ENCODE measurements at places on chromosomes 6 and 20. TPM values are rescaled to one million over a fixed set of nuclear protein-coding genes. Genes with fewer than 3 reads are reported as not detected.
A peak's percentile ranks its signal among the peaks of the same experiment; 100 is the strongest.

- ATAC-seq: peak; percentile 16
Measured at GRCh38 chr6:134424165-134424797, 106.4 kb upstream of the SGK1 start.

GRCh38 chr20:54004445-54004844 lies 65.9 kb downstream of the BCAS1 start:
- ATAC-seq: no peak

GRCh38 chr6:153729189-153729588 lies 309.9 kb upstream of the OPRM1 start:
- no peak for ATAC-seq

DNA sequence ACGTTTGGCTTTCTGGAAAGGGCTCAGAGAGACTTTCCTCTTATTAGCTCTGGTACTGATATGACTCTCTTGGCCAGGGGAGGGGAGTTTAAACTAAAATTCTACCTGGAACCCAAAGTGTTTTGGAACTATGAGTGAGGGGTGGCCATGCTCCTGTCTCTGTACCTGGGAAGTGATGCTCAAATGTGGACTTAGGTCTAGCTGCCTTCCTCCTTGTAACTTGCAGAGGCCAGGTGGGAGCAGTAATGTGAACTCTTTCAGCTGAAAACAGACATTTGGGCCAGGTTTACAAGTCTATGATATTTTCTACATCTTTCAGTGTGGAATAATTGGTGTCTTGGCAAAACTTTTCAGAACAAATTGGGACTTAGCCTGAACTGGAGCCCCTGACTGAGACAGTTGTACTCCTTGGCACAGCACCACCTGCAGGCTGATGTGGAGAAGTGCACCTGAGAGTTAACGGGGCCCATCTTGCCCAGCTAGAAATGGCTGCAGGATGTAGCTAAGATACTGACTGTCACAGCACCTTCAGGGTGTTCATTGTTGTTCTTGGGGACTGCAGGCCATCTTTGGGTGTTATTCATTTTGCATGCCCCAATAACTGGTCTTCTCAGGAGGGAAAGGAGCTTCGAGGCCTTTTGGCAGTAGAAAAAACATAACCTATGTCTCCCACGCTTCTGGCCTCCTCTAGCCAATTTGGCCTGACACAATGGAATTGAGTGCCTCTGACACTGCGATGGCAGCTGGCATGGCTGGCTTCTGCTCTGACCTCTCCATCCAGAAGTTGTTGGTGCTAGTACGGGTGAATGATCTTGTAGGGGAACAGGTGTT lies 37.1 kb downstream of the CD109 start:
- ATAC-seq: peak; percentile 88

- ATAC-seq: no peak
Measured at GRCh38 chr6:170490259-170490658, 62.8 kb downstream of the PSMB1 start.

DNA sequence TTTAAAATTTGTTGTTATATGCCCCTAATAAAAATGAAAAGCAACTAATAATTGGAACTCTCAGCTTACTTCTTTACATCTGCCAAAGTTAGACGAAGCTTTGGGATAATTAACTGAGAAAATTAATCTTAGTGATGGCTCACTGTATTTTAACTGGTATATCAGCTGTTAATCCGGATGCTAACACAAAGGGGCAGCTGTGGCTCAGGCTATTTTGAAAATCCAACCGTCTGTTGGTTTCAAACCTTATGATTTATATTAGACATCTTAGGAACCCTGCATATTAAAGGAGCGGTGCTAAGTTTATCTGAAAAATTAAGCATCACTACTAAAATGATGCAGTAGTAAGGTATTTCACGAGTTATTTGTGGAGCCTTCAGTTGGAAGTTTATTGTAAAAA lies 96.6 kb downstream of the AKAP7 start:
- no peak for ATAC-seq

DNA sequence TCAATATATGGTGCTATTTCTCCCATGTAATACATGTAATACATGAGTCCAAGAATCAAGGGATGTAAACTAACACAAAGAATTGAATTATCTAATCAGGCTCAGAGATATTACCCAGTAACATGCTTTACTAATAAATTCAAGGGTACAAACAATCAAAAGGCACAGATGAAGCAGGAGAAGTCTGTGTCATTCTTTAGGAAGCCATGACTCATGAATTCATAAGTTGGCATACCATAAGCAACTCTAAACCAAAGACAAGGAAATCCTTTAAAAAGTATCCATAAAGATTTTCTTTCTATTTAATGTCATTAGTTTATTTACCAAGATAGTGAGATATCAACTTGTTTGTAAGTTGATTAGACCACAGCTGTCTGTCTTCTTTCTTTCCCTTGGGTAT lies 446.0 kb upstream of the IMPG1 start:
- ATAC-seq: no peak

DNA sequence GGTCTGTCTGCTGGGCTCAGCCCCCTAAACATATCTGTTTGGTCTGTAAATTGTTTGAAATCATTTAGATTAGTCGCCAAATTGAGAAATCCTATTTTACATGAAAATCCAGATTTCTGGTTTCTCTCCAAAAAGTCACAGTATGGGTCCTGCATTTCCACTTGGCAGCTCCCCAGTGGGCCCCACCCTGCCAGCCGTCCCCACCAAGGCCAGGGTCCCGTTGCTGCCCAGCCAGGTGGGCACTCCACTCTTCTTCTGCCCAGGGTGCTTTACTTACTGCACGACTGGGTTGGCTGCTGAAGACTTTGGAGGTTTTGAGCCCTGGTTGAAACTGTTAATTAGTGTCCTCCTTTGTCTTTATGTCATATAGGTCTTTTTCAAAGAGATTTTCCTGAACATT lies 50.4 kb downstream of the ARFGEF2 start:
- no peak for ATAC-seq

- no peak for ATAC-seq
Measured at GRCh38 chr6:105901583-105901982, 184.6 kb upstream of the PRDM1 start.

DNA sequence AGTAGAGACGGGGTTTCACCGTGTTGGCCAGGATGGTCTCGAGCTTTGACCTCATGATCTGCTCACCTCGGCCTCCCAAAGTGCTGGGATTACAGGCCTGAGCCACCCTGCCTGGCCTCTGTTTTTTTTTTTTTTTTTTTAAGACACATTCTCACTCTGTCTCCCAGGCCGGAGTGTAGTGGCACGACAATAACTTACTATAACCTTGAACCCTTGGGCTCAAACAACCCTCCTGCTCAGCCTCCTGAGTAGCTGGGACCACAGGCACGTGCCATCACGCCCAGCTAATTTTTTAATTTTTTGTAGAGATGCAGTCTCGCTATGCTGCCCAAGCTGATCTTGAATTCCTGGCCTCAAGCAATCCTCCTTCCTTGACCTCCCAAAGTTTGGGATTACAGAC lies 26.6 kb downstream of the CPXM1 start:
- no peak for ATAC-seq

DNA sequence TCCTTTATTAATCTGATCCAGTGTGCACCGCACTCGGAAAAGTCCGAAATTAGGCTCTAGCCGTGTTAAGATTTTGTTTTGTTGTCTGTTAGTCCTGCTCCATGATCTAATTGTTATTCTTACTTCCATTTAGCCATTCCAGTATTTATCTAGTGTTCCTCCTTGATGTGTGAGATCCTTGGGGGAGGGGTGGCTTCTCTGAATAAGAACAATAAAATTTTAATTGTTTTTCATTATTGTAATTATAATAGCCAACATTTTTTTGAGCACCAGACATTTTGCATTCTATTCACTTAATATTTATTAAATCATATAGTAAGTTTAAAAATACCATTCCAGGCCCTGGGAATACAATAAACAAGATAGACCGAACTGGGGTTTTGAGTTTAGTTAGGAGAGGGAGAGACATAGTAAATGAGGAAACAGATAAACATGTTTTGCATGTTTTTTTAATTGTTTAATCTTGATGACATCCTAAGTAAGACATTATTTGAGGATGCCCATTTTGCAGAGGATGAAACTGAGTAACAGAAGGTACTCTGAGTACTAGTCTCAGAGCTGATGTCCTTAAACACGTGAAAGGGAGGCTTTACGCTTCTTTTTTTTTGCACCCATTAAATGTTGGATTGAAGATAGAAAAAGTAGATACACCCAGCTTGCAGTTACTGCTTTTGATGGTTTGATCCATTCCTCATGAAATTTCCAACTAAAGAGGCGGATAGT lies 1.2 kb downstream of the CBFA2T2 start:
- no peak for ATAC-seq

DNA sequence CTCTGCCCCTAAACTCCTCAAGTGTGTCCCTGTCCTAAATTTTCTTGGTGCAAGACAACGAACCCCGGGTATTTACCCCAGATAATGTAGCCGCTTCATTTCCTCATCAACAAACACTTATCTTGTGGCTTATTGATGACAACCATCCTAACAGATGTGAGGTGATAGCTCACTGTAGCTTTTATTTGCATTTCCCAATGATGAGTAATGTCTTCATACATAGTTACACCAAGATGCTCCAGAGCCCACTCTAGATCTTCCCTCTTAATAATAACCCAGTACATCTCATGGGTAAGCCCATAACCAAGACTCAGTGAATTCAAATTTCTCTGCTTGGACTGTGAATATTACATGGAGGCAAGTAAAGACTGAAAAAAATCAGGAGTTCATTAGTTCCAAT lies 48.2 kb upstream of the BEND6 start:
- ATAC-seq: no peak

GRCh38 chr6:155188707-155189496 lies 74.9 kb upstream of the CLDN20 start:
- no peak for ATAC-seq

GRCh38 chr6:170045563-170045960 lies 245.3 kb downstream of the DLL1 start:
- no peak for ATAC-seq

DNA sequence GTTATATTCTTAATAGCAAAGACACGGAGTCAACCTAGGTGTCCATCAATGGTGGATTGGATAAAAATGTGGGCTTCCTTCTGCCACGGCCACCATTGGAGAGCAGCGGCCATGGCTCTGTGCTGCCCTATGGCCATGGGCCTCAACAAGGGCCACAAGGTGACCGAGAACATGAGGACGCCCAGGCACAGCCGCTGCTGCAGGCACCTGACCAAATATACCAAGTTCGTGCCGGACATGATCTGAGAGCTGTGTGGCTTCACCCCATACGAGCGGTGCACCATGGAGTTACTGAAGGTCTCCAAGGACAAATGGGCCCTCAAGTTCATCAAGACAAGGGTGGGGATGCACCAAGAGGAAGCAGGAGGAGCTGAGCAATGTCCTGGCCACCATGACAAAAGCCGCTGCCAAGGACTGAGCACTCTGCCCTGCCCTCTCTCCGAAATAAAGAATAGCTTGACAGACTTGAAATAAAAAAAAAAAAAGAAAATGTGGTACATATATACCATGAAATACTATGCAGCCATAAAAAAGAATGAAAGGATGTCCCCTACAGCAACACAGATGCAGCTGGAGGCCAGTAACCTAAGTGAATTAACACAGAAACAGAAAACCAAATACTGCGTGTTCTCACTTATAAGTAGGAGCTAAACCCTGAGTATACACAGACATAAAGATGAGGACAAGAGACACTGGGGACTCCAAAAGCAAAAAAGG lies 81.0 kb downstream of the FKBP5 start:
- no peak for ATAC-seq

DNA sequence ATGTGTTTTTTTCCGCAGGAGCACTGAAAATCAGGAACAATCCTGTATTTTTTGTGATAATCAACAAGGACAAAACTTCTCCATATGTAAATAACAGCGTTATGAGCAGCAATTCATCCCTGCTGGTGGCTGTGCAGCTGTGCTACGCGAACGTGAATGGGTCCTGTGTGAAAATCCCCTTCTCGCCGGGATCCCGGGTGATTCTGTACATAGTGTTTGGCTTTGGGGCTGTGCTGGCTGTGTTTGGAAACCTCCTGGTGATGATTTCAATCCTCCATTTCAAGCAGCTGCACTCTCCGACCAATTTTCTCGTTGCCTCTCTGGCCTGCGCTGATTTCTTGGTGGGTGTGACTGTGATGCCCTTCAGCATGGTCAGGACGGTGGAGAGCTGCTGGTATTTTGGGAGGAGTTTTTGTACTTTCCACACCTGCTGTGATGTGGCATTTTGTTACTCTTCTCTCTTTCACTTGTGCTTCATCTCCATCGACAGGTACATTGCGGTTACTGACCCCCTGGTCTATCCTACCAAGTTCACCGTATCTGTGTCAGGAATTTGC lies at the start of gene TAAR6:
TSS of gene TAAR6 (plus strand) at position 102 of the 557 bp plus-strand sequence. CDS start at position 102, 0 bp downstream.
- no peak for ATAC-seq

DNA sequence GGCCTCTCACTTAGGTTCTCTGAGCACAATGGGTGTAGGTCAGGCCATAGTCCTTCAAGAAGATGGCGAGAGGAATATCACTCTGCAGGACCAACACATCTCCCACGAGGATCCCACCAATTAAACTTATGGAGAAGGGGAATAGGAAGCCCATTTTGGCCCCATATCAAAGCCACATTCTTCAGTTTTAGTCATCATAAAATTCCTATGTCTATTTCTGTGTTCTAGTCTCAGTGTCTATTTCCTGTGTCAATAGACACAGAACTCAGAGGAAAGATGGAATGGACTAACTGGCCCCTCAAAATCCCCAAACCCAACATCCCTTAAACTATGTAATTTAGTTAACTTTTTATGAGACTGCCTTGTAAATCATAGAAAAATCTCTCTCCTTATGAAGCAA lies 216.8 kb downstream of the HACE1 start:
- no peak for ATAC-seq

GRCh38 chr6:26366504-26366903 lies 1.5 kb downstream of the BTN3A2 start:
- ATAC-seq: no peak

DNA sequence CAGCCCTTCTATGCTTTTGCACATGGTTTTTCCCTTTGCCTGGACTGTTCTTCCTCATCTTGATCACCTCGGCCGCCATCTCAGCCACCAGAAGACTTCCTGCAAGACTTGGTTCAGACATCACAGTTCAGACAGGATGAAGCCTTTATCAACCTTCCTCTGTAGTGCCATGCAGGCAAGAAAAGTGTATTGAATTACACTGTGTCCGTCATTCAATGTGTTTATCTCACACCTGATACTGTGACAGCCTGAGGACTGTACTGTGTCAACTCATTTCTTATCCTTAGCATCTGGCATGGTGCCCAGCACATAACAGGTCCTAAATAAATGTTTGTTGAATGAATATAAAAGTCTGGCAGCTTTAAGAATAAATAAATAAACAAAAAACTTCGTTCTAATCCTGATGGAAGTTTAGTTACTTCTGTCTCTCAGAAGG lies 133.3 kb upstream of the MAN1A1 start:
- no peak for ATAC-seq

- no peak for ATAC-seq
Measured at GRCh38 chr6:116530436-116530835, 15.0 kb downstream of the TRAPPC3L start.

Gene DDRGK1
- 47.8 TPM for total RNA-seq

Gene GSTA4
- total RNA-seq: 64.0 TPM

Gene LRRC1
- 21.9 TPM for total RNA-seq

Gene ASXL1
- total RNA-seq: 27.5 TPM

Gene TMC2
- not detected for total RNA-seq

Gene SLC13A3
- total RNA-seq: 0.92 TPM

Gene KCNK15
- 1.0 TPM for total RNA-seq

Gene GSTA2
- not detected for total RNA-seq

Gene HLA-DRB5
- not detected for total RNA-seq

Gene ANGPT4
- 0.08 TPM for total RNA-seq
